Astrocyte of the spinal cord (primary cell): ENCODE measurements at places on chromosomes 4 and X.
A peak's percentile ranks its signal among the peaks of the same experiment; 100 is the strongest.

- DNase-seq, result no peak
These were observed 79.4 kb upstream of the ADRA2C start for GRCh38 chr4:3686753-3687152.

GRCh38 chr4:83012200-83012686 is 1.6 kb upstream of the LIN54 start:
- DNase-seq, result no peak

- peak; percentile 39 for DNase-seq
These were observed 32.8 kb downstream of the FAM149A start for GRCh38 chr4:186137196-186137794.

DNA sequence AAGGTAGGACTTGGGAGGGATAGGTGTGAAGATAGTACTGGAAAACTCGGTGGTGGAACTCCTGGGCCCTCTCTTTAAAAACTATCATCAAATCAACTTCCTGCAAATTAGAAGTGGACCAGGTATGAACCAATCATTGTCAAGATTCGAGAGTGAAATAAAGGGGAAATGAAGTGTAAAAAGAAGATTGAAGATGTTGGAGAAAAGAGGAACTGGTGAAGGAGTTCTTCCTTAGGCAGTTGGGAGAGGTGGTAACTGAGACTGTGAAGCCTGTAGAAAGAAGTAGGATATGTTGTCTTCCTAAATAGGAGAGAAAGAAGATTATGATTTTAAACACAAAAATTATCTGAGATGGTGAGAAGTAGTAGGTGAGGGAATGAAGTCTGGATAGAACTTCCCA is 212.2 kb downstream of the PPP1R2C start:
- DNase-seq, result no peak

- DNase-seq, result no peak
These were observed 17.3 kb upstream of the UVSSA start for GRCh38 chr4:1329408-1330371.

- no peak for DNase-seq
These were observed 54.6 kb upstream of the LHFPL1 start for GRCh38 chrX:112734290-112734689.

GRCh38 chr4:152554742-152555141 is 18.9 kb upstream of the FBXW7 start:
- DNase-seq, result no peak

DNA sequence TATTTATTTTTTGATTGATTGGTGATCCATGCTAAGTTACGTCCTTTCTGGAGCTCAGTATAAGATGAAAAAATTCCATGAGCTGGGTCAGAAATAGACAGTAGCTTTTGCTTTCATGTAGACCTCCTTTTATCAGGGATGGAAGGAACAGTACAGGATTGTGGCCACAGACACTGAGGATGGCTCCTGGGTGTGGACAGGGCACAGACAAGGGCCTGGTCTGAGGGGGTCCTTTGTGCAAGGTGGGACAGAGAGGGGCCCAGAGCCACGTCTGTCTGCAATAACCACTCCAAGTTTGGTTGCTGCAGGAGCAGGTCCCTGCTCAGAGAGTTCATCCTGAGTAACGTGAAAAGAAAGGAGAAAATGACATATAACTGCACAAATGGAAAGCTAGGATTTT is 127.1 kb downstream of the ENPP6 start:
- no peak for DNase-seq

- no peak for DNase-seq
These were observed 210.4 kb upstream of the ARX start for GRCh38 chrX:25226151-25226550.

DNA sequence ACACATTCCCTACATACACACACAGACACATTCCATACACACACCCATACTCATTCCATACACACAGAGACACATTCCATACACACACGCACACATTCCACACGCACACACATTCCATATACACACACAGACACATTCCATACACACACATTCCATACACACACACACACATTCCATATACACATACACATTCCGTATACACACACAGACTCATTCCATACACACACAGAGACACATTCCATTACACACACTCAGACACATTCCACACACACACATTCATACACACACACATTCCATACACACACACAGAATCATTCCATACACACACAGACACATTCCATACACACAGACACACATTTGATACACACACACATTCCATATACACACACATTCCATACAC is 15.2 kb downstream of the LINC00632 start:
- DNase-seq, result peak; percentile 13

DNA sequence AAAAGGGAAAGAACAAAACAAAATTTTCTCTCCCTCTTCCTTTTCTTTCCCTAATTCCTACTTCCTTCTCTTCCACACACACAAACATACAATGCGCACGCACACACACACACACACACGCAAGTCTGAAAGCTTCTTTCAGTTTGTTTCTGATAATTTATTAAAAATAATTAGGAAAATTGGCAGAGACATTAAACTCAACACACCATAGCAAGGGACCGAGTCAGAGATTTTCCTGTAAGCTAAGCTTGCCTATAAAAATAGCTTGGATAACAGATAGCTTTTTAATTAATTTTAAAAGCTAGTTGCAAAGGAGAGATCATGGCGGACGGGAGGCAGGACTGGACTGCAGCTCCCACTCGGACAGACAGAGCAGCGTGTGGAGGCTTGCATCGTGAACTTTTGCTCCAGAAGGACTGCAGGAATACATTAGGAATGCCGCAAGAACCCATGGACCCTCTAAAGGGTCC is 92.6 kb upstream of the MAPK10 start:
- peak; percentile 43 for DNase-seq

DNA sequence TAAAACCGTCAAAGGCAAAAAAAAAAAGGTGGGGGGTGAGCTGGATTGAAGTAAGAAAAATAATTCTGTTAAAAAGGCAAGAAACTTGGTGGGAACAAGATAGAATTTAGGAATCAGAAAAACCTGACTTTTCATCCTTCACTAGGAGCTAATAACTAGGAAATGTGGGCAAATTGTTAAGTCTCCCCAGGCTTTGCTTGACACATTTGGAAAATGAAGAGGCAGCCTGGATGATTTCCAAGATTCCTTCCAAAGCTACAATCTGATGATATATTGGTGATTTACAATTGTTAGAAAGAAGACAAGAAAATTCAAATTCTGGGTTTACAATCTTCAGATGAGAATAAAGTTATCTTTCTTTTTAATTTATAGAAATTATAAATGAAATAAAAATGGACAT is 1062.5 kb downstream of the ADGRL3 start:
- DNase-seq, result no peak

DNA sequence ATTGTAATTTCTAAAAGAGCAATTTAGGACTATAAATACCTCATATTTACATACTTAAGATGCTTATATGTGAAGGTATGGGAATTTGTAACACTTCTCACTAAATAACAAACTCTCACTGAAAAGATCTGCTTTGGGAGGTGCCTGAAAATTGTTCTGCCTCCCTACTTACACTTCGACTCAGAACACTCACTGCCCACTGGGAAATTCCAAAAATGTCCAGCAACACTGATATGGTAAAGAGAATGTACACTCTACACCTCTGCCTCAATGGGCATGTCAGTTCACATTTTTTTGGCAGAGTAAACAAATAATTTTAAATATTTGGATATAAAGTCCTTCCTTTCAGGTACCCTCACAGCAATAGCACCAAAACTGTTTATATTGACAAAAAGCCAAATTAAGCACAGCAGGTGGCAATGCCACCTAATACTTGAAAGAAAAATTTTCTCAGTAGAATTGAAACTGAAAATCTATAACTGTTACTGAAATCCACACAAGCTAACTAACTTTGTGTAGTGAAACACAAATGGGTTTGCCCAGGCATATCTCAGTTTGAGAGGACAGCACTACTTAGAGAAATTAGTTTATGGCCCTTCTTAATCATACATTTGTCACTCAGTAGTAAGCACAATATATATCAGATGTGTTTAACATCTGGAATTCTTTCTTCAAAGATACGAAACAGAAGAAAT is 67.1 kb downstream of the PRDM5 start:
- DNase-seq, result no peak

GRCh38 chr4:117429061-117429460 is 343.7 kb upstream of the TRAM1L1 start:
- no peak for DNase-seq

- DNase-seq, result no peak
These were observed 504.2 kb upstream of the TENM3 start for GRCh38 chr4:181739031-181739430.

- no peak for DNase-seq
These were observed 4.5 kb downstream of the DCHS2 start for GRCh38 chr4:154487145-154487544.

GRCh38 chr4:53591372-53591892 is at the start of gene LNX1:
TSS of gene LNX1 (minus strand) at chr4:53591486. CDS start at chr4:53574002, 17,484 bp downstream.
- no peak for DNase-seq
